ENCODE measurements at places on chromosomes 1 and 21.

DNA sequence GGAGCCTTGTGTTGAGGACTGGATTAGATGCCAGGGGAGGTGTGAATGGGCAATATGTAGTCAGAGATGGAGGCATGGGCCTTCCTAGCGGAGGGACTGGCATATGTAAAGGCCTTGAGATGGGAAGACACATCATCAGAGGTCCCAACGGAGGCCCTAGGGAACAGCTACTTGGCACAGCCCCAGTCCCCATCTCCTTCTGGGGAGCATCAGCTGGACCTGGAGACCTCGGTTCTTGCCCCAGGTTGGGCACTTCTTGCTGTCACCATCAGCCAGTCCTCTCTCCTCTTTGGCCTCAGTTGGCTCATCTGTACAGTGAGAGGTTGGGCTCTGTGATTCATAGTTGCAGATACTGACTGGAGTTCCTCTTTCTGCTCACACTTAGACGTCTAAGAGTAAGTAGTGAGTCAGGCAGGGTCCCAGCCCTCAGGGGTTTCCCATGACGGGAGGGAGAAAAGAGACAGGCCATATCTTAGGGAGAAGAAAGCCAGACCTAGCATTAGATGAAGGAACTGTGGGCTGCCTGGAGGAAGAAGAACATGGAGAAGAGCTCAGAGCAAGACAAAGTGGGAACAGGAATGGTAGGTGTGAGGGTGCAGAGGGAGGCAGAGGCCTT is 3.4 kb upstream of the MARCKSL1 start:
- no peak for DNase-seq

GRCh38 chr1:42853116-42853884 is 6.9 kb downstream of the ZNF691 start:
- no peak for DNase-seq

DNA sequence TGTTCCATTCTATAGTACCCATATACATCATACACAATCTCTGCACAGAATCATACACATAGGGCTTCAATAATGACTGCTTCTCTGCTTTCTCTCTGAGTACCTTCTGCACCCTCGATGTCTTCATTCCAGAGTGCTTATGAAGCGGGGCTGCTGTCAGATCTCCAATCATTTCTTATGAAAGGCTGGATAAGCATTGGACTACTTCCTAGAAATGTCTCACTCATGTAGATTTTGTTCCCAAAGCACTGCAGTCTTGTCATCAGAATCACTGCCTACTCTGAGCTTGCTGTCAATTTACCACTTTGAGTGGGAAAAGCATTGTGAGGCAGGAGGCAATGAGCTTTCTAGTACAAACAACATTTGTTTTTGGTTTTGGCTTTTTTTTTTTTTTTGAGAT is 179.0 kb downstream of the SLC35F3 start:
- no peak for DNase-seq

DNA sequence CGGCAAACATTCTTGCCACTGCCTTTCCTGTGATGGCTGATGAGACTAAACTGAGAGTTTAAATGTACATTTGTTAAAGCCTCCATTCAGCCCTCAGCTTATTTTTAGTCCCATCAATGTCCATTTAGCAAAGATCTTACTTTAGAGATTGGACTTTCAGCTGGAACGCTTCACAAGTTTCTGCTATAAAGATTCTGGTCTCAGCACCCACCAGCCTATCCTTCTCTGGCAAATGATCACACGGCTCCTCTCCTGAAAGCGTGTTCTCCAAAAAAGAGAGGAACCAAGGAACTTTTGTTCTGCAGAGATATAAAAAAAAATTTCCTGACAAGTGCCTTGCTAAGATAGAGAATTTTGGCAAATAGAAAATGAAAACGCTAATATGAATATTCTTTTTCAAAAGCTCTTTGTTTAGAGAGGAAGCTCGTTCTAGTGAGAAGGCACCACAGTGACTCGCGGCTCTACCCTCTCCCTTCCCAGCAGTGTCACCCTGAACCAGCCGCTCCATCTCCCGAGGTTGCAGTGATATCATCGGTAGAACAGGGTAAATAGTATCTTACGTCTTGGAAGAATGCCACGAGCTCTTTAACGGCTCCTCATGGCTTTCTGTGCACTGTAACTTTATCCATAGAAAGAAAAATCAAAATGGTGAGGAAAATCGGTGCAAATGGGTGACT is 200.2 kb downstream of the APP start:
- no peak for DNase-seq

DNA sequence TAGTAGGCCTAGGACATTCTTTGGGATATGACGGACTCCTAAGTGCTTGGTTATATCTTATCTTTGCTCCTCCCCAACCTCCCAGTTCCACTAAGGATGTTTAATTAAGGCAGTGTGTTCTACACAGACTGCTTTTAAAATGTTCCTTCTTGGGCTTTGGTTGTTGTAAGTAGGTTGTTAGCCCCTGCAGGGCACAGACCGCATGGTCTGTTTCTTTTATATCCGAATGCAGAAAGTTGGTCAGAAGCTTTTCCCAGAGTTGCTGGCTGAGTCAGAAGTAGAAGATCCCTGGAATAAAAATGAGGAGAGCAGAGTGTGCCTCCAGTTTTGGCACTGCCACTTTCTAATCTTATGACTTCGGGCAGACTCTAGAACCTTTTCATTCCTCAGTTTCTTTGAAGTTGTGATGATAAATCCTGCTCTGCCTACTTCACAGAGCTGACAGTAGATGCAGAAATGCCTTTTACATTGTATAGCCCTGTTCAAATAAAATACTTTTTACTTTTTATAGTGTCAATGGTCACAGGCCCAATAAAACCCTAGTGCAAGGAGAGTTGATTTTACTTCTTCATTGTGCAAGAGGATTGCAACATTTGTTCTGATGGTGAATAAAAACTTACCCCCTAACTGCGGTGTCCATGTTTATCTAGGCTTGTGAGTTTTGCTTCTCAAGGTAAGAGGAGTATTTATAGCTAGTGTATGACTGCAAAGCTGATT is 18.4 kb downstream of the FMN2 start:
- no peak for DNase-seq

DNA sequence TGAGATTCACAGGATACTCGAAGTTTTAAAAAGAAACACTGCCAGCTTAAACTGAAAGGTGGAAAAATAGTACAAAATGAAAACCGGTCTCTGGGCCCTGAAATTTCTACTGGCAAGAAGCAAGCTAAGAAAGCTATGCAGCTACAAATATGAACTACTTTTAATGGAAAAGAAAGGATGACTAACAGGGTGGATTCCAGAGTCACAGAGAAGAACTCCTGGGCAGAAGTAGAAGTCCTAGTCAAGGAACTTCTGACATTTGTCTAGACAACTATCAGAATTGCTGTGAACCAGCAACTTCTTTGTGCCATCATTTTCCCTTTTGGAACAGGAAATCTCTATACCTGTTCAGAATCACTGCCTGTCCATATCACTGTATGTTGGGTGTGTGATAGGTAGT is 38.1 kb downstream of the CD160 start:
- DNase-seq: no peak

DNA sequence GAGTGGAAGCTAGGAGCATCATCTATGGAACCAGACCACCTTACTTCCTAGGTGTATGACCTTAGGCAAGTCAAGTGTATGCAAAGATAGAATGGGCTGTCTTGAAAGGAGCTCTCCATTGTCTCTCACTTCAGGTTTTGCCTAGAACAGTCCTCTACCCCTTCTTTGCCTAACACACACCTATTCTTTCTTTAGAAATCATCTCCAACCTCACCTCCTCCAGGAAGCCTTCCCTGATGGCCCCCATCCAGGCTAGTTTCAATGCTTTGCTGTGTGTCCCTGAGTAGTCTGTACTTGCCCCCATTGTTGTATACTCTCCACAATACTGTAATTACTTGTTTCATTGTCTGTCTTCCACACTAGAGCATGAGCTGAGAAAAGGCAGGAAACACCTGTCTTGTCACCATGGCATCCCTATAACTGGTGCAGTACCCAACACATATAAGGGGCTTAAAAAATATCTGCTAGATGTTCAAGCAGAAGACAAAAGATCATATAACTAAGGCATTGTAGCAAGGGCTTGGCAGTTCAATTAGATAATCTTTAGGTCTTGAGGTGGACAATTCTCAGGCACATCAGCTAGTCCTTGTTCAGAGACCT is 83.0 kb downstream of the RRAGC start:
- DNase-seq: no peak

DNA sequence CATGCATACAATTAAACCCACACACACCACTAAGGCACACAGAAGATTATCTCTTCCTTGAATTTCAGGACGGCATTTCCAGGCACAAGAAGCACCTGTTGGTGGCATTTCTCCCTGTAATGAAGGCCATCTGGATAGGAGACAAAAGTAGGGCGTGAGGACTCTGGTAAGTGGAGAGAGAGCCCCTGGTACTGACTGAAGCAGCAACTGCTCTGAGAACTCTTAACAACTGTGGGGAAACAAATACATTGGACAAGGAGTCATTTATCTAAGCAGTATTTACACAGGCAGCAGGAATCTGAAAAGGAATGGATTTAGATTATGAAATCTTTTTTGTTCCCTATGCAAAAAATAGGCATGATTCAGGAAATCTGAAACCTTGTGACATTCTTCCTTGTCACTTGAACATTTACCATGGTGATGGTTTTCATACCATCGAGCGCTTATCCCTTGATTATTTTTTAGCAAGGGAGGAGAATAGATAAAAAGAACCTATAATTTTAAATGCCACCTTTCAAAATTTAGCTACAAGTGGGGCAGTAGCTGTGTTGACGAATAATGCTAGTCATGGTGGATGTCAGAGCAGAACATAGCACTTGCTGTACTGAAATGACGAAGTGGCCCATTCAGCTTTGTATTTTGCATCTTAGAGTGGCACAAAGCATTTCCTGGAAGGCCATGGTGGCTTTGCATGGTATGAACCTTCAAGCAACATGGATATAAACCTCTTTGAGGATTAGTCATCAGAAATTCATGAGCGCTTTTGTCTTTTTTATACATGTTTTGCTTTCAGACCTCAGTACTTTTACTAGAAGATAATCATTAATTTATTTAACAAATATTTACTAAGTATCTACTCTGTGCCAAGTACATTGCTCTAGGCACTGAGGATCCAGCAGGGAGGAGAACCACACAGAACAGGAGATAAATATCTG is 362.0 kb downstream of the ADGRL2 start:
- no peak for DNase-seq

DNA sequence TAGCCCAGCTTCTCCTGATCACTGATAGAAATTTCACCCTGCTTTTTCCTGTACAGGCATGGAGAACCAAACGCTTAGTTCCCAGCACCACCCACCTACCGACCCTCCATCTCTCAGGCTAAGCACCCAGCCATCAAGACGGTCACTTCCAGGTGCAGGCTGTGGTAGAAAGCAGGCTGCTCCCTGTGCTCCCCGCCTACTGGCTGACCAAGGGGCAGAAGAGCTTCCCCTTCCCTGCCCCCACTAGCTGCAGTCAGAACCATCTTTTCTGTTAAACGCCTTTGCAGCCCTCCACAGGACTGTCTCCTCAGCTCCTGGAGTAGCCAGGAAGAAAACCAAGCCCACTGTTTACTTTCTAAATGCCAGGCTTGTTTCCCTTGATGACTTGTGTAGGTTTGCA is 23.0 kb downstream of the SPATA46 start:
- DNase-seq: no peak

- DNase-seq: no peak
These were observed 95.7 kb downstream of the PRDM16 start for GRCh38 chr1:3164671-3165070.

Measured in HTR-8/SVneo (cell line).